Mammary epithelial cell (primary cell): ENCODE measurements at places on chromosomes 5 and 9. TPM values are rescaled to one million over a fixed set of nuclear protein-coding genes. Genes with fewer than 3 reads are reported as not detected.

OR13J1 gene
- not detected for total RNA-seq

TTLL11 gene
- 5.7 TPM for total RNA-seq

WASHC1 gene
- 4.2 TPM for total RNA-seq

PCDHB11 gene
- 0.16 and 0.19 TPM in 2 replicates for total RNA-seq

GZMA gene
- total RNA-seq, result not detected in 2 replicates

SLC1A3 gene
- 24.2 TPM for total RNA-seq

CMBL gene
- 2.5 TPM for total RNA-seq

PHF24 gene
- total RNA-seq, result under 0.01 TPM

NR4A3 gene
- under 0.01 TPM for total RNA-seq

LCN1 gene
- not detected for total RNA-seq

LHX3 gene
- total RNA-seq, result not detected in 2 replicates

CD72 gene
- total RNA-seq, result 1.7 TPM

S1PR3 gene
- 1.2 and 6.0 TPM in 2 replicates for total RNA-seq

GFPT2 gene
- total RNA-seq, result 0.83 TPM

GPR151 gene
- not detected for total RNA-seq

RNF208 gene
- total RNA-seq, result 1.0 and 2.8 TPM in 2 replicates

UNC13B gene
- 22.3 TPM for total RNA-seq

ZNF483 gene
- total RNA-seq, result 1.3 and 2.1 TPM in 2 replicates

NR5A1 gene
- total RNA-seq, result not detected in 2 replicates

SLC46A2 gene
- not detected for total RNA-seq

SPATA31A3 gene
- not detected for total RNA-seq

SEMA4D gene
- total RNA-seq, result 2.3 TPM

TMEM252 gene
- not detected in 2 replicates for total RNA-seq

DRD1 gene
- not detected in 2 replicates for total RNA-seq
